Cerebellum (tissue), 4 donors: ENCODE measurements at places on chromosomes 12 and 14.

GRCh38 chr12:57895389-57896114, 45.8 kb upstream of the ATP23 start:
- no peak for DNase-seq

GRCh38 chr12:71237128-71237527, 79.3 kb upstream of the TSPAN8 start:
- DNase-seq, result no peak

DNA sequence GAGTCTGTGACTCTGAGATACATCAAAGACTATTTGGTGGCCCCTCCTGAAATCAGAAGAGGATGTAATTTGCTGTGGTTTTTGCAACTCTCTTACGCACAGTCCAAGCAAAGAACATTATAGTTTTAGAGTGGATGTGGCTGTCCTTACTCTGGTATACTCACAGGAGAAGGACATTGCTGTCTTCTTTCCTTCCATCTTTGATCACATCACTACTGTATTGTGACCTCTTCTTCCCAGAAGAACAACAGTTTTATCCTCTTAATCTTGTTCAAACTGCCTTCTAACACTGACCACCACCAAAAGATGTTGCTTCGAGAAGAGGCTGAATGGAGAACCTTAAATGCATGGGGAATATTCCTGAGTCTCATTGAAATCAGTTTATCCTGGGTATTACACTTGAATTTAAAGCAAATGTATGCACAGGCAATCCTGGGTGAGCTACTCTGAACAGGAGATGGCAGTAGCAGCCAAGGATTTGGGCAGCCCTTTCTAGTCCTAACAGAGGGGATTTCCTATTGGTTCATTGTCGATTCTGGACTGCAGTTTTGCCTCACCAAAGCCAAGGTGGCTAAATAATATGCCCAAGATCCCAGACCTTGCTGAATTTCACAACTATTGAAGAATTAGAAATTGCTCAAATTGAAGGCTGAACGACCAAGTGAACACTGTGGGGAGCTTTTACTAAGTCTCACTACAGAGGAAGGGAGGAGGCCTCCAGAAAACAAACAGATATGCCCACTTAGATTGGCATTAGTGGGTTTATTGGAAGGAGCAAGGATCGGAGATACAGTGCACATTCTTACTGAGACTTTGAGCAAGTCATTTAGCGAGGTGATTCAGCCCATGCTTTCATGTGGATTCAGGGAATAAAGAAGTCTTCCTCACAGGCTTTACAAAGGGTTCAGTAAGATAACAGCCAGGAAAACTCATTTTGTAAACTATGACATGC, 282.8 kb downstream of the PAWR start:
- DNase-seq, result no peak

- DNase-seq, result no peak
Measured at GRCh38 chr12:54373649-54374561, 9.6 kb upstream of the GPR84 start.

GRCh38 chr12:28088566-28089272, 101.5 kb upstream of the CCDC91 start:
- DNase-seq, result no peak

- no peak for DNase-seq
Measured at GRCh38 chr12:34405286-34406227, 383.3 kb downstream of the ALG10 start.

- DNase-seq, result no peak
Measured at GRCh38 chr12:22919883-22920282, 294.9 kb downstream of the ETNK1 start.

- no peak for DNase-seq
Measured at GRCh38 chr12:66959276-66959675, 280.4 kb upstream of the GRIP1 start.

- no peak for DNase-seq
Measured at GRCh38 chr12:107788690-107789458, 14.4 kb downstream of the ASCL4 start.

GRCh38 chr12:65490250-65490649, 211.8 kb downstream of the MSRB3 start:
- DNase-seq, result no peak

GRCh38 chr12:82361461-82361915, 3.2 kb downstream of the METTL25 start:
- DNase-seq, result no peak

- DNase-seq, result no peak
Measured at GRCh38 chr12:63294327-63294632, 143.3 kb upstream of the AVPR1A start.

DNA sequence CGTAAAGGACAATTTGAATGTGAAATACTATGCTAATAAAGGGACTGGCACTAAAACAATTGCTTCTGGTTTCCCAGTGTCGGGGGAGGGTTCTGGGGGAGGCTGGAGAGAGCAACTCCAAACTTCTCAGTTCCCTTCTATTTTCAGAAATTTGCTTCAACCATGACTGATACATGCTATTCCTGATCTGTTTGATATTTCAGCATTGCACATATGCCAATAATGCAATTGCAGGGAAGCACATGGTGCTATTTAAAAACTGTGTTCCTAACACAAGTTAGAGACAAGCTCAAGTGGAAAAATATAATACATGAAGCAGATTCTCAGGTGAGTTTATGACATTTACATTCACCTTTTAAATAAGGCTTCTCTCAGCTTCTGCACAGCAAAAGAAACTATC, 188.9 kb downstream of the RIMBP2 start:
- no peak for DNase-seq

DNA sequence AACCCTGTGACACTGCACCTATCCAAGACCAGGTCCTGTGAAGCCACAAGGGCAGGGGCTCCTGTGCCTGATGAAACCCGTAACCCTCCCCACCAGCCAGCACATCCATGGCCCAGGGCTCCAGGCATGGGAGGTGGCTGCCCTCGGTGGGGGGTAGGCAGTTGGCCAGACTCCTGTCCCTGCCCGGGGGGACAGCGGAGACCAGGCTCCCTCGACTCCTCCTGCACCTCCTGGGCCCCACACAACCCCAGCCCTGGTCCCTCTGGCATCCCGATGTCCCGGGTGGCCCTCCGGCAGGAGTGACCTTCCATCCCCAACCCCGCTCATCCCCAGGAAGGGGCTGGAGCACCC, 11.4 kb downstream of the AKT1 start:
- DNase-seq, result no peak

GRCh38 chr12:104825408-104825807, 132.7 kb downstream of the SLC41A2 start:
- DNase-seq, result no peak

GRCh38 chr14:49553106-49553505, 33.1 kb downstream of the RPS29 start:
- no peak for DNase-seq
